ENCODE measurements at places on chromosomes 6 and 20.

GRCh38 chr20:35616465-35617396 is 1.1 kb downstream of the SPAG4 start:
- DNase-seq = peak; percentile 99

DNA sequence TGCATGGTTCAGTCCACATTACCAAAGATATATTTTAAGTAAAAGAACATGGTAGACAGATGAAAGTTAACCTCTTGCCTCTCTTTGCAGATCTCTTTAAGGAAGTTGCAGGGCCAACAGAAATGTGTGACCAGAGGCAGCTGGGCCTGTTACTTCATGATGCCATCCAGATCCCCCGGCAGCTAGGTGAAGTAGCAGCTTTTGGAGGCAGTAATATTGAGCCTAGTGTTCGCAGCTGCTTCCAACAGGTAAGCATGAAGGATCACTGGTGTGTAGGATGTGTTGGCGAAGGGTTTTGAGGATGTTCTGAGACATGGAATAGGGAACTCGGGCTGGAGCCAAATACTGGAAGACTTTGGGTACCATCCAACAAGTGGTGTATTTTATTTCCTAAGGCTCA is 508.6 kb downstream of the UTRN start:
- DNase-seq = no peak

DNA sequence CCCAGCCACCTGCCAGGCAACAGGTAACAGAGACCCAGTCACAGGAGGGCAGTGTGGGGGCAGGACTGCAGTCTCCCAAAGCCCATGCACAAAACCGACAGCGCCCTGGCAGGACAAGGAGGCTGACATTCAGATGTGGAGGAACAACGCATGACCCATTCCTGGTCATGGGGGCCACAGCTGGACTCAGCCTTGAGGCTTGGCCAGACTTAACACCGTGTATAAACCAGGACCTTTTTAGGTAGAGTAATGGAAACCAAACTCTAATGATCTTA is 8.1 kb downstream of the GFRA4 start:
- no peak for DNase-seq

DNA sequence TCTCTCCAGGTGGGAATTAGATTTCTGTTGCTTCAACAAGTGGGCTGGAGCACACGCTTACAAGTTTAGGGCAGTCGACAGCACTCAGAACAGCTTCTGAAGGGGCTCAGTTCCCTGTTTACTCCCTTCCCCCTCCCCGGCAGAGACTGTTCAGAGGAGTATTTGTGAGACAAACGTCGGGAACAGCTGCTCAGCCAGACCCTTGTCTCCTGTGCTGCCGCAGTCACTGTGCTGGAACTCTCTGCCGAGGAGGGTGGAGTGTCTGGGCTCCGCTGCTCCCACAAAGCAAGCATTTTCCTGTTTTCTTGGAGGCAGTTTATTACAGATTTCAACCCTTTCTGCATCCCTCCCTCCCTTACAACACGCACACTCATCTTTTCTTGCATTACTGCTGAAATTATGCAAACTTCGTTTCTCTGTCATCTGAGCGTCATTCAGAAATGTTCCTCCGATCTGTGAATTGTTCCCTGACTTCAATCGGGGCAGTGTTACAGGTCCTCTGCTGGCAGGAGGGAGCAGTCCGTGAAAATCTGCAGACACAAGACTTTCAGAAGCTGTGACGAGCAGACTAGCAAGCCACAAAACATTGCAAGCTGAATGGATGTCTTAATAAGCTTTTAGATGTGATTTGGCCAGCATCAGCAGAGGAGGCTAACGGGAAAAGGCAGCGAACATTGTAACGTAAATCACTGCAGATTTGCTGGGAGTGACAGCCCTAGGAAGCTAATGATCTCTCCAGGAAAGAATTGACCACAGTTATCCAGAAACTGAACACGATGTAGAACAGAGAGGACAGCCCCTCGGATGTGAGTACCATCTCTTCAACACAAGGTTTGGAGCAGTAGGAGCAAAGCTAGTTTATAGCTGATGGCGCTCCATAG is 76.2 kb downstream of the LYRM2 start:
- no peak for DNase-seq

DNA sequence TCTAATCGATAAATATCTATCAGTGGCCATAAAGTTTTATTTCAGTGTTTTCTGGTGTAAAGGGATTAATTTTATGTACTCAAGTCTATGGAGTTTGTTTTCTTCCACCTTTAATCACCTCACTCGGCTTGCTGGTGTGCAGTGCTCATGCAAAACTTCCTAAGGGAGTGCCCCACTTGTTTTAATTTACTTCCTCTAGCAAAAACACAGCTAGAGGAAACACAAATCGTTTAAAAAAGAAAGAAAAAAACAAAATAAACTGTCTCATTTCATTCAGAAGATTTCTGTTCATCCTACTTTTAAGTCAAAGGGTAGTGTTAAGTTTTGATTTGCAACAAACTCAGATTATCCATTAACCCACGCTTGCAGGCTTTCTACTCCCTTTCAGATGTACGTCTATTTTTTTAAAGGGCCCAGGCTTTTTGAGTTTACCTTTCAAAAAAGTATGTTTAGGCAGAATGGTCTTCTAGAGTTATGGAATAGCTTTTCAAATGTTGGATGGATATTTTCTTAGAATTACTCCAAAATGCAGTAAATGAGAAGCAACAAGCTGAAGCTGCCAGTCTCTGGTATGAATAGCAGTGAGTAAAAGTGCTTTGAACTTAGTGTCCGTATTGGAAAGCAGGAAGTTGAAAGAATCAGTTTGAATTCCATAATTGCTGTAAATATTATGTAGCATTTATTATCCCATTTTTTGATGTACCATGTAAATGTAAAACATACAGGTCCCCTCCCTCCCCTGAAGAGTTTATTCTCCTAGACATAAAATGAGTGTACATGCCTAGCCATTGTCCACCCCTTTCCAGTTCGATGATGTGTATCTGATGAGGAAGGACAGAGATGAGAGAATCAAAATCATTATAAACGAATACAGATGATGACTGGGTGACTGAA is 113.3 kb downstream of the SLC16A10 start:
- DNase-seq = no peak
